ENCODE measurements at places on chromosomes 7 and 10.

- no peak for DNase-seq
Observed at GRCh38 chr10:37906382-37906781, 49.0 kb upstream of the ZNF248 start.

- no peak for DNase-seq
Observed at GRCh38 chr7:96674565-96674964, 35.1 kb downstream of the SEM1 start.

DNA sequence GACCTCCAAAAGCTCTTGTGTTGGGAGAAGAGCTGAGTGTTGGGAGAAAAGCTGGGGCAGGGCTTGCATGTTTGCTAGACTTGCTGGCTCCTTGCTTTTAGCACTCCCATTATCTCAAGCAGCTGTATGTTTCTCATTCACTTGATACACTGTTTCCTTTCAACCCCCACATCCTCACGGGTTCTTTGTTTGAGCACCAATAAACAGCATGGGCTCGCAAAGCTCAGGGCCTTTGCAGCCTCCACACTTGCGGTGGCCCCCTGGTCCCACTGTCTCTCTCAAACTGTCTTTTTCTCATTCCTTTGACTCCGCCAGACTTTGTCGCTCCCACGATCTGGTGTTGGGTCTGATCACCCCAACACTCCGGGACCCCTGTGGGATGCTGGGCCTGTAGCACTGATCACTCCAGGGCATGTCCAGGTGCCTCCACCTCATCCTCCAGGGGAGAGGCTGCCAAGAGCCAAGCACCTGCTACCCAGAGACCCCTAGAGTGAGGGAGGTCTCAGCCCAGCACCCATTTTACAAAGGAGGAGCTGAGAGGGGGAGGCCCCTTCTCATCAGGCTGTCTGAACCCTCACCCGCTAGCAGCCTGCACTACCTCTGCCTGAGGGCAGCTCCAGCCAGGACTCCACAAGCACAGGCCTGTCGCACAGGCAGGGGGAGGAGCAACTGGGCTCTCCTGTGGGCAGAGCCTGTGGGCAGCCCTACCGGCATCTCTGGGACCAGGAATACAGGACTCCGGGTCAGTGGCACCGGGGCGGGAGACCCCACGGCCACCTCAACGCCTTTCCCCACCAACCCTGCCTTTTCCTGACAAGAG lies 49.1 kb upstream of the MSMB start:
- DNase-seq: no peak

- no peak for DNase-seq
Observed at GRCh38 chr10:33381451-33382215, 47.2 kb upstream of the NRP1 start.

DNA sequence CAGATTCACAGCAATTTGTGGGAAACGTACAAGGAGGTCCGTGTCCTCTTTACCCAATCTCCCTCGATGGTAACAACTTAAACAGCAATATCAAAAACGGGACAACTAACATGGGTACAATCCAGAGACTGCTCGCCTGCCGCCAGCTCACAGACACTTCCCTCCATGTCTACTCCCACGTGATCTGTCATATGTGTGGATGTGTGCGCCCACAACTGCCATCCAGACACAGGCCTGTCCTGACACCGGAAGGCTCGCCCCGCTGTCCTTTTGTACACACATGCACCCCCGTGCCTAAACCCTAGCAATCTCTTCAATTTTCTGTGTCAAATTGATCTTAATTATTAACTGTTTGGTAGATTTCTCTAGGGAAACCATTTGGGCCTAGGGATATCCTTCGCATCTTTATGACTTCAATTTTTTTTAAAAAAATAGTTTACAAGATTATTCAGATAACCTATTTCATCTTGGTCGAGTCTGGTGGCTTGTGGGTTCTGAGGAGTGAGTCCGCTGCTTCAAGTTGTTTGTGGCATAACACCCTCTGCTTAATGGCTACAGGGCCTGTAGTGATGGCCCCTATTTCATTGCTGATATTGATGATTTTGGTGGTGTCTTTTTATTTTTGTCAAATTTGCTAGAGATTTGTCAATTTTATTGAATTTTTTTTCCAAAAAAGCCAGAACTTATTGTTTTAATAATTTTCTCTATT lies 260.6 kb downstream of the MAD1L1 start:
- no peak for DNase-seq

GRCh38 chr7:30855936-30856335 lies 55.7 kb upstream of the AQP1 start:
- no peak for DNase-seq

Data from stimulated activated naive CD8-positive, alpha-beta T cell treated with anti-CD3 and anti-CD28 coated beads, Interleukin-15, Interleukin-2, amounts not matched to agents 100 U/mL and 50 U/mL, for 24 hours (primary cell).